ENCODE measurements at places on chromosomes 5 and 9. TPM values are rescaled to one million over a fixed set of nuclear protein-coding genes. Genes with fewer than 3 reads are reported as not detected.

AK8 gene
- total RNA-seq, result not detected

SPTAN1 gene
- 332 TPM for total RNA-seq

INSL4 gene
- not detected for total RNA-seq

CDKN2A gene
- 1.7 TPM for total RNA-seq

WDR38 gene
- not detected for total RNA-seq

ARHGEF37 gene
- total RNA-seq, result not detected

SH3TC2 gene
- not detected for total RNA-seq

EDIL3 gene
- not detected for total RNA-seq

NPDC1 gene
- 29.7 TPM for total RNA-seq

HTR1A gene
- total RNA-seq, result not detected

FGD3 gene
- total RNA-seq, result 99.3 TPM

ENDOG gene
- 6.4 TPM for total RNA-seq

GRCh38 chr5:91381239-91381773 lies 1.8 kb downstream of the ARRDC3 start:
- DNase-seq, result no peak

DNA sequence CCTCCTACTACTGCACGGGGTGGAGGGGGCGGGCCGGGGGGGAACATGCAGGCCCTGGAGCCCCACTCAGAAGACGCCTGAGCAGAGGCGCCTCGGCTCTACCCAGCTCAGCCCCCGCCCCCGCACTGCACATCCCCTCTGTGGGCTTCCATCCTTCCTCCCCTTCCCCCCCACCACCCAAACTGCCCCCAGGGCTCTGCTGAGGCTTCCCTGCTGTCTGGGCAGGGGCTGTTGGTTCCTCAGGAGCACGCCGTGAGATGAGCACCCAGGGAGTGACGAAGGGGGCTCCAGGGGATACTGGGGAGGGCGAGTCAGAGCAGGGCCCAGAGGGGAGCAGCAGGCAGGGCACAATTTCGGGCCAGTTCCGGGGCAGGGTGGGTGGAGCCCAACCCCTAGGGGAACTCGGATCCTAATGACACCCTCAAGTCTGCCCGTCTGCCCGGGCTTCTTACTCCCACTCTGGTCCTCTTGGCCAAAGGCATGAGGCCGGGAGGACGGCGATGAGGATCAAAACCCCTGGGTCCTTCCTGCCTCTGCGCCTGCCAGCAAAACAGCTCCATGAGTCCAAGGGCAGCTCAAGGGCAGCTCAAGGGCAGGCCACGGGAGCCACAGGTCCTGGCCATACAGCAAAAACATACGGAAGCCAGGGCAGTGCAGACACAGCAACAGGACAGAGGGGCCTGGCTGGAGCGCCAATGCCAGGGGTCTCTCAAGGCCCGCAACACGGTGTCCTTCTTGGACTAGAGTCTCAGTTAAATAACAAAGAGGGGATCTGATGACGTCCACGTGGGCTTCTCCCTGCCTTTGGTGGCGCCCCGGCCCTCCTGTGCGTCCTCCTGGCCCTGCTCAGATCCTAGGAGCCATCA lies 200.9 kb downstream of the AUH start:
- DNase-seq, result no peak

GRCh38 chr9:86340356-86341006 lies 13.7 kb downstream of the TUT7 start:
- no peak for DNase-seq

- DNase-seq, result no peak
Observed at GRCh38 chr9:115810166-115810565, 343.4 kb upstream of the PAPPA start.

DNA sequence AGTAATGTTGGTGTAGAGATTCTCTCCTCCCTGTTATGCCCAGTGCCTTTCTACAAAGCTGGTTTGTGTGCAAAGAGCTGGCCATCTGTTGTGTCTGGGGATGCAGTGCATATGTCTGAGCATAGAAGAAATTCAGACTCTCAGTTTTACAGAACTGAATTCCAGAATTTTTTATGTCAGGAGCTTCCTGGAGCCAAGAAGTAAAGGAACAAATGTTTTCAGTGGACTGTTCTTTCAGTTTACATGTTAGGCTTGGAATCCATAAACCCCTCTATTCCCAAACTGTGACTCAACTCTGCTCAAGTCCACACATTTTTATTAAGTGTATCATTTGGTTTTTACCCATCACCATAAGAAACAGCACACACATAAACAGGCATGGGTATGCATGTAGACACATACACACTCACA lies 366.0 kb downstream of the BRINP1 start:
- no peak for DNase-seq

GRCh38 chr5:149265597-149265996 lies 6.1 kb upstream of the AFAP1L1 start:
- no peak for DNase-seq

- DNase-seq, result peak; percentile 49
Observed at GRCh38 chr9:127905004-127905728, 5.8 kb upstream of the ST6GALNAC6 start.

DNA sequence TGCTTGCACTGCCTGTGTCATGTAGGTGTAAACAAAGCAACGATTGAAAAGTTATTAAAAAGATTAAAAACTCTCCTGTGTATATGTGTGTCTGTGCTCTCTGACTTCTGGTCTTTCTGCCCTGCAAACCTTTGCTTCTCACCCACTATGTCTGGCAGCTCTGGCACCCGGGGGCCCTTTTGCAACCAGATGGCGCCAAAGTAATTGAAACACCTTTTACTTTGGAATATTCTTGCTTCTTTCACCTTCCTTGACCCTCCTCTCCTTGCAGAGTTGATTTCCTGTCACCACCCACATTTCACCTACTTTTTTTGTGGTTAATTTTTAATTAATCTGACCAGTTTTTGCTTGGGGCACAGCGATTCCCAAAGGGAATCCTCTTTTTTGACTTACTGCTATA lies 275.5 kb downstream of the ARHGEF28 start:
- no peak for DNase-seq

DNA sequence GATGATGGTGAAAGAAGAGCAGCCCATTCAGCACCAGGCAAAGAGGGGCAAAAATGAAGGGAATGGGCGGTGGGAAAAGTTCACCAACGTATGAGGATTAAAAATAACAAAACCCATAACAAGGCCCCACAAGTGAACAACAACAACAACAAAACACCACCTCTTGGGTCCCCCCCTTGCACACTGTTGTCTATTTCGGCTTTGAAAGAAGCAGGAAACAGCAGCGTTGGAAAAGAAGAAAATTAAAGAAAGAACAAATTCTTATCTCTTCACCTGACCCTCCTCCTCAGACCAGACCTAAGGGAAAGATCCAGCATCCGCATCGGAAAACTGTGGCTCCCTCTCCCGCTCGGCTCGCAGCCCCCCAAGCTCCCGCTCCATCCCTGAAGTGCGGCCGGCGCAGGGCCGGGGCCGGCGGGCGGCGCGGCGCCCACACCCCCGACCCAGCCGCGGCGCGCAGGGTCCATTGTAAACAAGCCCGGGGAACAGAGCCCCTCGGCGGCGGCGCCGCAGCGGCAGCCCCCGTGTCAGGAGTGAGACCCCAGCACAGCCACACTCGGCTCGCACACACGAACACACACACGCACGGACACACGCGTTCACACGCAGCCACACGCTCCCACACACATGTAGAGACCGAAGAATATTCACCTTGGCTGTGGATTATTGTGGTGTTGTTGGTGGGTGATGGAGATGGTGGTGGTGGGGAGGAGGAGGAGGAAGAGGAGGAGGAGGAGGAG lies 535 bp downstream of the RFX3 start:
- peak; percentile 7 for DNase-seq

- peak; percentile 66 for DNase-seq
Observed at GRCh38 chr5:82356808-82357671, 78.9 kb upstream of the RPS23 start.

GRCh38 chr5:126450346-126450745 lies 27.1 kb downstream of the GRAMD2B start:
- no peak for DNase-seq

- no peak for DNase-seq
Observed at GRCh38 chr9:118303216-118303615, 599.0 kb downstream of the TLR4 start.

GRCh38 chr9:115923903-115924668 lies 229.5 kb upstream of the PAPPA start:
- DNase-seq, result no peak

All from CD8-positive, alpha-beta T cell (primary cell).